DND-41 (cell line): ENCODE measurements at places on chromosomes 5 and 9.

DNA sequence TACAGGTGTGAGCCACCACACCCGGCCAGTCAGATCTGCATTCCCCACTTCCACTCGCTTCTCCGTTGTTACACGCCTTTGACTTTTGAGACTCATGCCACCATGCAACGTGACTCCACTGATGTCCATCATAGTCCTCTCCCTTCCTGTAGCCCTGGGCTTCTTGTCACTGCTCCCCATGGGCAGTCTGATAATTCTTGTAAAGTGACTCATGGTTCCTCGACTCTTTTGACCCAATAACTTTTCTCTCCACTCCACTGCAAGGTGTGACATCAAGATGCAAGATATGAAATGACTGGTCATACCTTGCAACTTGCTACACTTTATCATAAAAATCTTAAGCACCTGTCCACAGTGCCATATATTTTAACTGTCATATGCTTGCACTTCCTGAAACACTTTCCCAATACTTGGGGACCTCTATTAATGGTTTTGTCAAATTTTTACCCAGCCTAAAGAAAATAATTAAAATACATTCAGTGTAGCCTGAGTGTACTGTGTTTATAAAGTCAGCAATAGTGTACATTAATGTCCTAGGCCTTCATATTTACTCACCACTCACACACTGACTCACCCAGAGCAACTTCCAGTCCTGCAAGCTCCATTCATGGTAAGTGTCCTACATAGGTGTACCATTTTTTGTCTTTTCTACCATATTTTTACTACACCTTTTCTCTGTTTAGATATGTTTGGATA lies 18.6 kb upstream of the ANKRD18A start:
- DNase-seq: no peak

DNA sequence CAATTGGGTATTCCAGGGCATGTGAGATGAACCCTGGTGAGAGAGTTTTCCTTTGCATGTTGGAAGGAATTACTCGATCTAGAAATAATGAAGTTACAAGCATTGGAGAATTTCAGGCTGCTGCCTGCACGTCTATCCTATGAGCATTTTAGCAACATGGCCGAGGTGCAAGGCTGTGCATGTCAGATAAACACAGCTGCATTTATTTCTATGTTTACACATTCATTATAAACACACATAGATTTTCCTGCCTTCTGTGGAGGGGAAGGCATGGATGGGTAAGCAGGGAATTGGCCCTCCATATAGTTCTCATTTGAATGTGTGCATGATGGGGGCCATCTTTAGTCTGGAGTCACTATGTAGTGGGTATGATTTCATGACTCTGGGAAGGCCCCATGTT lies 42.3 kb downstream of the AOPEP start:
- DNase-seq: no peak

DNA sequence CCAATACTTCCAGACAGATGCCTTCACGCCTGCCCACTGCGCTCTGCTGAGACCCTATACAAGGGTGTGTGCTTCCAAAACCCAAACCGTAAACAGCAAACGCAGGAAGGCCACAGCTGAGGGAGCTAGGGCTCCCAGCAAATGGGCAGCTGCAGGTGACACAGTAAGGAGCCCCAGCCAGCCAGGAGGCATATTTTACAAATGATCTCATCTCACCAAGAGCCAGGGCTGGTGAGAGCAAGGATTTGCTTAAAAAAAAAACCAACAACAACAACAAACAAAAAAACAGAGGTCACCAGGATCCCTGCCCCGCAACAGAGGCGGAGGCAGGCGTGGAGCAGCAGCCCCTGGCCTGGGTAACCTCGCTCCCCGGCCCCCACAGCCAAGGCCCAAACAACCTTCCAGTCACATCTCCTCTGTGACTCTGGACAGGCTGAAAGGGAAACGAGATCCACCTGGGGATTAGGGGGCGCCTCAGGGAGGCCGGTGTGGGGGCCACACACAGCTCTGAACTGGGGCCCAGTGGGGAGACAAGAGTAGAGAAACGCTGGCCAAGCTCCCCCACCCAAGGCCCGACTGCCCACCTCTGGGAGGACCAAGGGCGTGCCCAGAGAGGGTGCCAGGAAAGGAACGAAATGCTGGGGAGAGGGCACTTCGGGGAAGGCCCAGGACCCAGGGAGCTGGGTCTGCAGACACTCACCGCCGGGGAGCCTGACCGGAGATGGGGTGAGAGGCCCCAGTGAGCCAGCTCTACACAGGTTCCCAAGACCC lies 3.3 kb downstream of the NACC2 start:
- DNase-seq: no peak

DNA sequence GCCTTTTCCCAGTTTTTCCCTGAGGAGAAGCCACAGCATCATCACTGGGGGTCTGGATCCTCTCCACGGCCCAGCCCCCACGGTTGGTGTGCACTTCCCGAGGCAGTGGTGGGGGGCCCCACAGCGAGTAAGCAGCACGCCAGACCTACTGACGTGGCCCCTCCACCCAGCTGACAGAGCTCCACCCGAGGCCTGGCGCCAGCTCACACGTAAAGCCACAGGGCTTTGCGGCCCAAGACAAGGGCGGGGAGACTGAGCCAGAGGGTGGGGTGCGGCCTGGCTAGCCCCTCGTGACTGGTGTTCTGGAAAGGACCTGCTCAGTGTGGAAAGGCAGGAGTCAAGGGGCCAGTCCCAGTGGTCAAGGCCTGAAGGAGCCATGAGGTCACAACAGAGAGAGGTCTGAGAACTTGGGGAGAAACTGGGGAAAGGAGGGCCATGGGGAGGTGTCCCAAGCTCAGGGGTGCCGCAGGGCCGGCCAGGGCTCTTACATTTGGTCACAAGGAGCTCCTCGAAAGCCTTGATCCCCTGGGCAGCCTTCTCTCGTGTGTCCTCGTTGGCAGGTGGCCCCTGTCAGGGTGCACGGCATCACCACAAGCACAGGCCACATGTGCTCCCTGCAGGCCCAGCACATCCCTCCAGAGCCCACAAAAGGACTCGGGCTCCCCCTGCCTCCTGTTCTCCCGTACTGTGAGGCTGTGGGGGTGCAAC lies 5.5 kb downstream of the SNAPC4 start:
- DNase-seq: no peak

- no peak for DNase-seq
These were observed 440.0 kb downstream of the ENC1 start for GRCh38 chr5:74200560-74200959.

DNA sequence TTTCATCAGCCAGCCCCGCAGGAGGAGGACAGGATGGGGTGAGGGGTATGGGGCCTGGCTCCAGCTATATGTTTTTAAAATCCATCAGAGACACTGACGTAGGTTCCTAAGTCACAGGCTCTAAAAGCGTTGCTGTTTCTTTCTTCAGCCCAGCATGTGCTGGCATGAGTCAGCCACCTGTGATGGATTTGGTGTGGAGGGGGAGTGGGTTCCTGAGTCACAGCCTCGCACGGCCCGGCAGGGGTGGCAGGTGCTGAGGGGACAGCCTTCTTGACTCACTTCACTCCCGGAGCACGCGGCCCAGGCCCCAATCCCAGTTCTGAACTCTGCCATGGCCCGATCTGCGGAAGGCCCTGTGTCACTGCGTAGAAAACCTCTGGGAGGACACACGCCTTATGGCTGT lies 38.8 kb upstream of the RPL26L1 start:
- DNase-seq: no peak
